Activated CD4-positive, alpha-beta T cell treated with anti-CD3 and anti-CD28 coated beads for 24 hours (primary cell): ENCODE measurements at places on chromosomes 3 and 15.

DNA sequence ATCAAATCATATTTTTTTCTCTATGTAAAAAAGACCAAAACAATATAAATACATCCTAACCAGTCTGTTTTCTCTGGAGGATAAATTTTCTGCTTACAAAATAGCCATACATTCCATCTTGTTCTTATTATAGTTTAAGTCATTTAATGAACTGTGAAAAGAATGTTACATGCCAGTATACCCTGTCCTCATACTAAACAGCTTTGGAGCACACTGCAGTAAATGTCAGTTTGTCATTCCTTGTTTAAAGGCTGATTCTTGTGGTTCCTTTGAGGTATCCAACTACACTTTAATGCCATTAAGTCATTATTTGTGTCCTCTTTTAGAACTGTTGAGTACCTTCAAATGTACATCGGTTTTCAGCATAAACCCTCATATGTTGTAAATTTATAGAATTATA lies 52.7 kb upstream of the DCBLD2 start:
- no peak for DNase-seq

DNA sequence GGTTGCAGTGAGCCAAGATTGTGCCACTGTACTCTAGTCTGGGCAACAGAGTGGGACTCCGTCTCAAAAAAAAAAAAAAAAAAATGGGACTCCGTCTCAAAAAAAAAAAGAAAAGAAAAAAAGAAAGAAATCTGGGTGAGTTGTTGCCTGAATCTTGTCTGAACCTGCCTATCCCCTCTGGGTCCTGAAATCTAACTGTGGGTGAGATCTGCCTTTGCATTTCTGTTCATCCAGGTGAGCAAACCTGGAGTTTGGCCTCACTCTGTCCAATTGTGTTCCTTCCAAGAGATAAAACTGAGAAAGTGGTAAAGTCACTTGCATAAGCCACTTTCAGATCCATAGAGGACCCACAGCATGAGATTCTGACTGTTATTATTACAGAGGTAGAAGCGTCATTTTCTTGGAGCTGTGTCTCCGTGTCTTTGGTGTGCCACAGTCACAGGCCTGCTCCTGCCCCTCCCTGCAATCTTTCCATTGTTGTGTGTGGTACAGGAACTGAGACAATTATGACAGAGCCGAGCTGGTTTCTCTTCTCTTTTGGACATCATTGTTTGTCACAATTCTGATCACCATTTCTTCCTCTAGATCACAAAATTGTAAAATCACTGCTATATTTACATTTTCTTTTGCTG lies 235.9 kb downstream of the LPP start:
- no peak for DNase-seq

DNA sequence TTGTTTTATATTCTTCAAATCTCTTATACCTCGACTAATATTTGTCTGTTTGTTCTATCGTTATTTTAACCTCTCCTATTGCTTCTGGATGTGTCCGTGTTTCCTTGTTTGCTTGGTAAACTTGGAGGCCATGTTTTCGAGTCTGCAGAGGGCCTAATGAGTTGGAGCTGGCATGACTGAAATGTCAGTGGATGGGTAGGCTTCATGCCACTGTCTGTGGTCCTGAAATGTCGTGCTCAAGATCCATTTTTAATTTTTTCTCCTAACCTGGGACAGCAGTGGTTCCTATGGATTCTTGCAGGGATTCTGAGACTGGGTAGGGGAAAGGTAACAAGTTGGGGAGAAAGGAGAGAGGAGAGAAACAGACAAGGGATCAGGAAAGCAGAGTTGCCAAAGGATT lies 18.8 kb upstream of the GASK1A start:
- no peak for DNase-seq

- no peak for DNase-seq
These were observed 51.1 kb downstream of the MORC1 start for GRCh38 chr3:109066864-109067263.

- DNase-seq = no peak
These were observed 5.3 kb downstream of the EDEM1 start for GRCh38 chr3:5192571-5193365.

- DNase-seq = no peak
These were observed 5.8 kb downstream of the RBMS3 start for GRCh38 chr3:29286478-29287240.

- DNase-seq = no peak
These were observed 467.8 kb upstream of the UBE2E2 start for GRCh38 chr3:22735373-22735772.

DNA sequence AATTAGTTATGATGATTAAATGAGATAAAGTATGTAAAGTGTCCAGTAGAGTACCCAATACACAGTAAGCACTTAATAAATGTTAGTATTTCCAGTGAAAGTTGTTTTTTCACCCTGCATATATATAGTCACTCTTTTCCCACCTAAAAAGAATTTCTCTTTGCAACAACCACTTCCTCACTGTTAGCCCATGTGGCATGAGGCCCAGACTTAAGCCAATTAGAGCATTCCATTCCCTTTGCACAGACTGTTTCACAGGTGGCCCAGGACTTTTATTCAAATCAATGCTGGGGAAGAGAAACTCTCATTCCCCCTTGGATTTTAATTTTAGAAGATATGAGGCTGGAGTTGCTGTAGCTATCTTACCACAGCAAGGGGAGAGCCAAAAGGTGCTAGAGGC lies 3.7 kb downstream of the IFT80 start:
- no peak for DNase-seq

DNA sequence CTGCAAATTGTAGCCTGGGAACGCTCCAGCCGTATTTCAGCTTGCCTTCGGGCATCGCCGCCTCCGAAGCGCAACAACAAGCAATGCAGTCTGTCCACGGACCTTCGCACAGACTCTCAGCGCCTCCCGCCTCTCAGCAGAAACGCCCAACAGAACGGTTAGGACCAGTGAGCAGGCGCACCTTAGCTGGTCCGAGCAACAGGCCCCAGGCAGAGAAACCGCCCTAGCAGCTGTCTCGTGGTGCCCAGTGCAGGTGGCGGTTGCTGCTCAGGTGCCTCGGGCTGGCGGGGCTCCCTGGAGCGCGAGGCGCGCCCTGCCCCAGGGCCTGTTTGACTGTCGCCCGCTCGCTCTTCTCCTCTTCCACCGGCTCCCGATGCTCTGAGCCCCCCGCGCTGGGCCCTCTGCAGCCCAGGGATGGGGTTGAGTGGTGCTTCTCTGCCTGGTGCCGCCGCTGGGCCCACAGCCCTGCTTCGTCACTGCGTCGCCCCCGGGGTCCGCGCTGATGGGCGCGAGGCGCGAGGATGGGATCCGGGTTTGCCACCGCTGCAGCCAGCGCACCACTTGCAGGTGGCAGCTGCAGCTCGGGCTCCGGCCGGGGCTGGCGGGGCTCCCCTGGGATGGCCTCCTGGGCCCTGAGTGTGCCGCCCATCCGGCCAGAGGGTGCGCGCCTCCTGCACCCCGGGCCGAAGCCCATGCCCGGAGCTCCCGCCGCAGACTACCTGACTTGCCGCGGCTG lies 268.4 kb upstream of the FRG2C start:
- no peak for DNase-seq
